ENCODE measurements at places on chromosomes 11 and 22. TPM values are rescaled to one million over a fixed set of nuclear protein-coding genes. Genes with fewer than 3 reads are reported as not detected.

Gene VSIG2
- total RNA-seq, result 1.2 TPM

Gene WNT11
- 9.2 TPM for total RNA-seq

Gene FAM118B
- 22.3 TPM for total RNA-seq

Gene PATE4
- total RNA-seq, result not detected

Gene GP1BB
- total RNA-seq, result 5.5 TPM

Gene ART1
- 1.3 TPM for total RNA-seq

Gene OR51I1
- not detected for total RNA-seq
